ENCODE measurements at places on chromosomes 6 and 20.

DNA sequence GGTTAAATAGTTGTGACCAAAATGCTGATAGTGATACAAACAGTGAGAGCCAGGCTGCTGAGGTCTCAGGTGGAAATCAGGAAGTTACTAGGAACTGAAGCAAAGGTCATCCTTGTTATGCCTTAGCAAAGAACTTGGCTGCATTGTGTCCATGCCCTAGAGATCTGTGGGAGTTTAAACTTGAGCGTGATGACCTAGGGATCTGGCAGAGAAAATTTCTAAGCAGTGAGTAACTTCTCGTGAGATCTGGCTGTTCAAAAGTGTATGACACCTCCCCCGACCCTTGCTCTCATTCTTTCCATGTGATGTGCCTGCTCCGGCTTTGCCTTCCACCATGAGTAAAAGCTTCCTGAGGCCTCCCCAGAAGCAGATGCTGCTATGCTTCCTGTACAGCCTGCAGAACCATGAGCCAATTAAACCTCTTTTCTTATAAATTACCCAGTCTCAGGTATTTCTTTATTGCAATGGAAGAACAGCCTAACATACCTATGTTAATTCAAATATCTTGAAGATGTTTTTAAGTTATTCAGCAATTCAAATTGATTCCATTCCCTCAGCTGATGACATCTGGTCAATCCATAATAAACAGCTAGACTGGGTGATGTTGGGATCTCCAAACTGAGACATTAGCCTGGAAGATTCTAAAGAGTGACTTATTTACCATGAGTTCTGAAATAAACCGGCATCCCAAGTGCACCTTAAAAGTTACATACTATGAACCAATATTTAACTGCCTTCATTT lies 33.8 kb downstream of the KIF16B start:
- no peak for DNase-seq

DNA sequence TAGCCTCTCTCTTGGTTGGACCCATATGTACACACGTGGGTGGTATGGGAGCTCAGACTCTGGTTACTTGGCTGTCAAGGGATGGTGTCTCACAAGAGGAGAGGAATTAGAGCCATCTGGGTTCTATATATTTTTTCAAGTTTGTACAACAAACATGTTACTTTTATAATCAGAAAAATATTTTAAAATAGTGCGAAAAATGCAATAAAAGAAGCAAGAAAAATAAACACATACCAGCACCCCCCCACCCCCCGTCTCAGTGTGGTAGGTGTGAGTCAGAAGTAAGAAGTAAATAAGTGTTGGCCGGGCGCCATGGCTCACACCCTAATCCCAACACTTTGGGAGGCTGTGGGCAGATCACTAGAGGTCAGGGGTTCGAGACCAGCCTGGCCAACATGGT lies 2.1 kb upstream of the TIAM2 start:
- no peak for DNase-seq

DNA sequence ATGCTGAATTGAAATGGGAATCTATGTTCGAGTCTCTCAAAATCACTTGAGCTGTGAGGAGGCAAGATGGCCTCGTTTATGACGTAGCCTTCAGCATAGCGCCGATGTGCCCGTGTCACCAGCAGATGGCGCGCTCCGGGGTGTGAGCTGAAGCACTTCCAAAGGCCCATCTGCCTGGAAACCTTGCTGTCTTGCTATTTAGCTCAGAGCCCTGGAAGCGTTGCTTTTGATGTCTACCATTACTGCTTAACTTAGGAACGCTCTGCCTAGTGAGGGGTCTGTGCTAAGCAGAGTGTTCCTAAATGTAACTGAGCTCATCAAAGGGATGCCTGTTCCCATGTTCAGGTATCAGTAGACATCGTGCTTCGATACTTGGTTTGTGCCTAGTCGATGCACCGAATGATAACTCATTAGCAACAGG lies 67.7 kb downstream of the SYCP2L start:
- peak; percentile 72 for DNase-seq

DNA sequence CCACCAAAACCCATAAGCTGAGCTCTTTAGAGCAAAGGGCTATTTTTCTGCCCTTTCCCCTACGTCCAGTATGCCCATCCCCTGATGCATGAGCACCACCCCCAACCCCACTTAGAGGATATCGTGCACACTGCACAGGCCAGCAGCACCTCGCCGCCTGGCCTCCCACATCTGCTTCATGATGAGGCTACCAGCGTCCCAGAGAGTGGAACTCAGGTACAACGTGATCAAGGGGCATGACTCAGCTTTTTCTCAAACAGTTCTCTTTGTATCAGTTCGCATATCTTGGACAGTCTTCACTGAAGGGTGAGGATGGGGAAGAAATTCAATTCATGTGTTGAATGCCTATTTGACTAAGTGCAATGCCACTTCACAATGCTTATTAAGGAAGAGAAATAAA lies 81.9 kb upstream of the QKI start:
- no peak for DNase-seq

DNA sequence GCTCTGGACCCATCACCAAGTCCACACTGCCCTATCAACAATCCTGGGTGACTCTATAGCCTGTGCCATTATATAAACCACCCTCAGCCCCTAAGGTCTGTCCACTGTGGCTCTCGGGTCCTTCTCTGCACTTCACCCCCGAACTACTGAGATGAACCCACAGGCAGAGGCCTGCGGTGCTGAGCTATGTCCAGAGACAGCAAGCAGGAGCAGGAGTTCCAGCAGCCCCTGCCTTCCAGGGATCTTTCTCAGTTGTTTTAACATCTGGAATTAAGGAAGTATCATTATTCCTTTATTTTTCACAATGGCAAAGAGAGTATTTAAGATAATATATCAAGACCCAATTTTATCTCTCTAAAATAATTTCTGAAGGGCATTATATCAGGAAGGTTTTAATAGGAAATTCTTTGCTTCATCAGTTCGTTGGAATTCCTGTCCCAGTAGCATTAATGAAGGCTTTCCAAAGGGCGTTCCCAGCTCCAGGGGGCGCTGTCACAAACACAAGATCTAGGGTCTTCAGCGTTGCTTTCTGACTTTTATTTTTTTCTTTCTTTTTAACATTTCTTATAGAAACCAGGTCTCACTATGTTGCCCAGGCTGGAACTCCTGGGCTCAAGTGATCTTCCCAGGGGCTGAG lies 27.3 kb downstream of the RRBP1 start:
- peak; percentile 51 for DNase-seq

DNA sequence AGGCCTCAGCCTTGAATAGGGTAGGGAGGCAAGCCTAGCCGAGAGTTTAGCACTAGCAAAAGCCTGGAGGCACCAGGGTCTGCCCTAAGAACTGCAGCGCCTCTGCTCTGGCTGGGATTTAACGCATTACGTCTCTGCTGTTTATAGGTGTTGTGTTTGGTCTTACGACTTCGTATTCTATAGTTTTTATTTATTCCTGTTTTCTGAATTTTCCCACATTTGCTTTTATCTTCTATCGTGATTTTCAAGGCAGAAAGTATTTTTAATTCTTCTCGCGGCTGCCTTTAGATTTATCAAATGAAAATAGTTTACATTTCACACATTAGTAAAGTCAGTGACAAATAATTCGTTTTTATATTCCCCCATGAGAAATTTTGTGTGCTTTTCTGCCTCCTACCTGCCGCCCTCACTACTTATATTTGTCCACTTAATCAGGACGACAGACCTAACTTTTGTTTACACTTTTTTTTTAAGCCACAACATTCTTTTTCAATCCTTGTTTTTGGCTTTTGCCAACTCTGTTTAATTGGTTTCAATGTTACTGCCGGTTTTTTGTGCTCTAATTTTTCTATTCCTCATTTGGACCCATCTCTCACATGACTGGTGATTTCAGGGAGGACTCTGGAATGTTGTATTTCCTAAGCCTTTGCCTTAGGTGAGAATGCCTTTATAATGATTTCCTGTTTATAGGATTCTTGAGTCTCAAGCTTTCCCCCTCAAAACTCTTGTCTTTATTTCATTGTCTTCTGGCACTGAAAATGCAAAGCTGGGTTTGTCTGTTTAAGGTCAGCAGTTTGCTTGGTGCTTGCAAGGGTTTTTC lies 1.3 kb upstream of the LZTS3 start:
- DNase-seq: no peak

DNA sequence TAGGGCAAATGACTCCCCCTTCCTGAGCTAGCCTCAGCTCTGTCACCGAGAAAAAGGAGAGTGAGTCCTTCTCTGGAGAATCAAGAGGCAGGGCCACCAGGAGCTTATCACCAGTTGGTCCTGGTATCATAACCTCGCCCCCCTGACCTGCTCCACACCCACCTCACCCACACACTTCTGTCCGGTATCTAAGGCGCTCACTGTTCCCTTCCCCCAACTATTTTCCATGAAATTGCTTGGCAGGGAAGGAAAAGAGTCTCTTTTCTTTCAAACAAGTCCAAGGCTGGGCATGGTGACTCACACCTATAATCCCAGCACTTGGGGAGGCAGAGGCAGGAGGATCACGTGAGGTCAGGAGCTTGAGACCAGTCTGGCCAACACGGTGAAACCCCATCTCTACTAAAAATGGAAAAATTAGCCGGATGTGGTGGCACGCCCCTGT lies 77.6 kb downstream of the ZMYND8 start:
- DNase-seq: no peak

DNA sequence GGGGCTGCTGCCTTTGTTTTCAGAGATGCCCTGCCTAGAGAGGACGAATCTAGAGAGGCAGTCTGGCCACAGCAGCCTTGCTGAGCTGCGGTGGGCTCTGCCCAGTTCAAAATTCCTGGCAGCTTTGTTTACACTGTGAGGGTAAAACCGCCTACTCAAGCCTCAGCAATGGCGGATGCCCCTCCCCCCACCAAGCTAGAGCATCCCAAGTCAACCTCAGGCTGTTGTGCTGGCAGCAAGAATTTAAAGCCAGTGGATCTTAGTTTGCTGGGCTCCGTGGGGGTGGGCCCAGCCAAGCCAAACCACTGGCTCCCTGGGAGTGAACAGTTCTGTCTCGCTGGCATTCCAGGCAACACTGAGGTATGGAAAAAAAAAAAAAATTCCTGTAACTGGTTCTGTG lies 970.9 kb downstream of the TBC1D32 start:
- DNase-seq: no peak

DNA sequence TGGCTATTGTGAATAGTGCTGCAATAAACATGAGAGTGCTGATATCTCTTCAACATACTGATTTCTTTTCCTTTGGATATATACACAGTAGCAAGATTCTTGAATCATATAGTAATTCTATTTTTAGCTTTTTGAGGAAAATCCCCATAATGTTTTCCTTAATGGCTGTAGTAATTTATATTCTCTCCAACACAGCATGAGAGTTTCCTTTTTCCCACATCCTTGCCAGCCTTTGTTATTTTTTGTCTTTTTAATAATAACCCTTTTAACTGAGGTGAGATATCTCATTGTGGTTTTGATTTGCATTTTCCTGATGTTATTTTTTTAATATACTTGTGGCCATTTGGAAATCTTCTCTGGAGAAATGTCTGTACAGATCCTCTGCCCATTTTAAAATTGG lies 132.6 kb downstream of the PRL start:
- no peak for DNase-seq

GRCh38 chr6:16505711-16506357 lies 255.4 kb downstream of the ATXN1 start:
- DNase-seq: no peak

DNA sequence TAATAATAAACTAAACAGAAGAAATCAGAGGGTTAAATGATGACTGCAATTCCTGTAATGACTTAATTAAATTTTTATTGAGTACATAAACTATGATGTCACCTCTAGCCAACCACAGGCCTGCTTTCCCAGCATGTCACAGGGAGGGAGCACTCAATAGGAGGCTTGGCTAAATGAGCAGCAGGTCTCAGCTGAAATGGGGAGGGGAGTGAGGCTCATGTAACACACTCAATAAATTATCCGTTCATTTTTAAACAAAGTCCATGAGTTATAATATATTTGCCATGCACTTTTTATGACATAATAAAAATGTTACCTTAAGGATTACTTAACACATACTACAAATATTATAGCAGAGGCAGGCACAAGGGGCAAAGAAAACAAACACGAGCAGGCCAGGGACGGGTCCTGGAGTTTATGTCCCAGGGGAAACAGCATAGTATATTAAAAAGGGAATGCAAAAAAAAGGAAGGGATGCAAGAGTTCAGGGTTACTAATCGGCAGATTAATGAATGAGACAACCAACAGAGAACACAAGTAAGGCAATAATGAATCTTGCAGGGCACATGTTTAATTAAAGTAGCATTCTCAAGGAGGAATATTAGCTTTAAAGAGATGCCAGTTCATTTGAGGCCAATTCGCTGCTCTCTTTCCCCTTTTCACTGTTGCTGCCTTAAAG lies 27.1 kb upstream of the FAM83C start:
- DNase-seq: peak; percentile 87

DNA sequence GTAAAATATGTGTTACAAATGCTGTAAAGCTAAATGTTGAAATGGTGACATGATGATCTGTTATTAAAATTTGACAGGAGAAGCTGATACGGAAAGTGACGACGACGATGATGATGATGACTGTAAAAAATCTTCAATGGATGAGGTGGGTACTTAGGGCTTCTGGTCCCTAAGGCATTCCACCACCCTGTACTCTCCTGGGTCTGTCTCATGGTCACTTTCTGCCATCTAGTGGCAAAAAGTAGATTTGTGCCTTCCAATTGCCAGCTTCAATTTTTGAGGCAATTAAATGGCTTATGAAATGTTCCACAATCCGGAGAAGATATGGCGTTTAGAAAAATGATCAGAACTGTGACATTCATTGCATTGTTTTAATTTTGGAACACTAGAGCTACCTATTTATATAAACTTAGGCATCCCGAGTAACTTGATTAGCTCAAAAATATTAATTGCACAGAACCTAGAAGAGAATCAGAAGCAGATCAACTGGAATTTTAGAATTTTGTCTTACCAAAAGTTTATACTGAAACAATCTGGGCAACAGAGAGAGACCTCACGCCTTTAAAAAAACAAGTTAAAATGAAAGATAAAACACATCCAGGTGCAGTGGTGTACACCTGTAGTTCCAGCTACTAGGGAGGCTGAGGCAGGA lies 346.5 kb upstream of the PLCB4 start:
- DNase-seq: peak; percentile 59

DNA sequence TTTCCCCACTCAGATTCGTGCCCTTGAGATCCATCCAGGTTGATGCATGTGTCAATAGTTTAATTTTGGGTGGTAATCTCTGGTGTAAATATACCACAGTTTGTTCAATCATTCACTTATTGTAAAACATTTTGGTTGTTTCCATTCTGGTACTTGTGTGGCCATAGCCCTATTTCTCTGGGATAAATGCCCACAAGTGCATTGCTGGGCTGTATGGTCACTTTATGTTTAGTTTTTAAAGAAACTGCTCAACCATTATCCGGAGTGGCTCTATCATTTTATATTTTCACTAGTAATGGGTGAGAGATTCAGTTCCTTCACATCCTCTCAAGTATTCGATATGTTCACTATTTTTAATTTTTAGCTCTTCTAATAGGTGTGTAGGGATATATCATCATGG lies 60.7 kb upstream of the RNF24 start:
- DNase-seq: no peak

DNA sequence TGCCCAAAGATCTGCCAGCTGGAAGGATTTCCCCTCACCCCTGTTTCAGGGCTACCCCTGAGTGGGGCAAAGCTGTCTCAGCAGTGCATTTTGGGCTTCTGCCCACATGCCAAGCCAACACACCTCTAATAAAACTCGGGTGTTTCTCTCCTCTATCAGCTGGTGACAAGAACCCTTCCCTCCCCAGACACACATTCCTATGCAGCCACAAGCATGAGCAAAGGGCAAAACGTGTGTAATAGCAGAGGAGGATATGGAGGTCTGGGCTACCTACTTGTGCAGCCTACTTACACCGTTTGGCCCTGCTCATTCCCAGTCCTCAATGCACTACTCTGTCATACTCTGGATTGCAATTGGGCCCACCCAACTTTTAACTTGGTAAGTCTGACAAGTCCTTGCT lies 101.3 kb downstream of the IYD start:
- no peak for DNase-seq

- DNase-seq: no peak
Observed at GRCh38 chr20:34085544-34086040, 26.5 kb downstream of the EIF2S2 start.

Measured in HEK293T (cell line).